IMR-90 (cell line): ENCODE measurements at places on chromosomes 3 and 15. TPM values are rescaled to one million over a fixed set of nuclear protein-coding genes. Genes with fewer than 3 reads are reported as not detected.

Gene PARP15
- polyA plus RNA-seq = 0.03 and 0.10 TPM in 2 replicates

Gene PRR20G
- not detected in 2 replicates for polyA plus RNA-seq

Gene ACTC1
- 1.9 and 2.8 TPM in 2 replicates for polyA plus RNA-seq

Gene LOXL1
- polyA plus RNA-seq = 311 and 332 TPM in 2 replicates

Gene GPR160
- 0.09 TPM in 2 replicates for polyA plus RNA-seq

Gene CHL1
- 0.38 and 0.87 TPM in 2 replicates for polyA plus RNA-seq
